ENCODE measurements at places on chromosomes 4 and X.

- DNase-seq, result no peak
Measured at GRCh38 chrX:149493567-149494562, 11.2 kb downstream of the IDS start.

- DNase-seq, result no peak
Measured at GRCh38 chrX:8868906-8869305, 67.7 kb upstream of the FAM9A start.

DNA sequence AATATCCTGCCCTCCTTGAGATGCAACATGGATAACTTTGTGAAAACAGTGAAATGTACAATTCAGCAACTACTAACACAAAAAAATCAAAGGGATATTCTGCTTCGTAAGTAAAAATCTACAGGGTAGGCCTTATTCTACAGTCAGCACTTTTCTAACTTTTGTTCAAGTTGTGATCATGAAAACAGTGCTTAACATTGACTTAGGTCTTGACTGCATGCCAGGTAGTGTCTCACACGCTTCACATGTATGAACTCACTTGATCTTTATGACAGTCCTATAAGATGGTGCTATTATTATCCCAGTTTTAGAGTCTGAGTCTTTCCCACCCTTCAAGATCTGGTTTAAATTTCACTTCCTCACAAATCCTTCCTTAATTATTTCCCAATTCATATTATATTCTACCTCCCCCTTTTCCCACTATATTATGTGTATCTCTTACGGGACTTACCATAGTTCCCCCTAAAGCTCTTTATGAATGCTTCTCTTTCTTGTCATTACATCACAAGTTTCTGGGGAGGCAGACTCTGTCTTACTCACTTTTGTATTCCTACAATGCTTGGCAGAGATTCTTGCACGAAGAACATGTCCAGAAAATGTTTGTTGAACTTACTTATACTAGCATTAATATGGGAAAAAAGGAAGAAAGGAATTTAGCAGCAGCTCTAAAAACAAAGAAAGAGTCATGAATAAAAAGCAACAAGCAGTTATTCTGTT is 179.8 kb downstream of the SCFD2 start:
- DNase-seq, result no peak

- no peak for DNase-seq
Measured at GRCh38 chr4:81595287-81595686, 123.6 kb upstream of the RASGEF1B start.

GRCh38 chrX:33336783-33337182 is 125.4 kb upstream of the DMD start:
- DNase-seq, result no peak

- no peak for DNase-seq
Measured at GRCh38 chrX:134180601-134181274, 56.2 kb upstream of the CCDC160 start.

DNA sequence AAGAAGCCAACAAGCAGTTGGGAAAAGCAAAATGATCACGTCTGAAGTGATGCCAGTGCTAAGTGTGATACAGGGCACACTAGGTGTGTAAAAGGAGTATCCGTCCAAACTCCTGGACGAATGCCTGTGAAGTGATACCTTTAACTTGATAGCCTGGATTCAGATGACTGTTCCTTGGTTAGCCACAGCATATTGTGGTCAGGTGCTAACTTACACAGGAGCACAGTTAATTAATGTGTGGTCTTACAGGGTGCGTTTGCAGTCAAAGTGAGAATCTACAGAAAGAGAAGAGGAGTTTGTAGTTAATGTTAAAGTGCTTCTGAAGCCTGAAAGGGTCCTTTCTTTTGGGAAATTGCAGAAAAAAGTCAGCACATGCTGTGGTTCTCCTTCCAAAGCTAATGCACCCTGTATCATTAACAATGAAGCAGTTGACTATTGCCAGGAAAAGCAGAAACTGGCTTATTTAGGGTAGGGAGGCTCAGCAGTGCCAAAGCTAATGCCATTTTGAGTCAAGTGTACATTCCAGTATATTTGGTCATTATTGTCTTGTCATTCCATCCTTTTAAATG is 61.1 kb downstream of the DCLK2 start:
- DNase-seq, result no peak

DNA sequence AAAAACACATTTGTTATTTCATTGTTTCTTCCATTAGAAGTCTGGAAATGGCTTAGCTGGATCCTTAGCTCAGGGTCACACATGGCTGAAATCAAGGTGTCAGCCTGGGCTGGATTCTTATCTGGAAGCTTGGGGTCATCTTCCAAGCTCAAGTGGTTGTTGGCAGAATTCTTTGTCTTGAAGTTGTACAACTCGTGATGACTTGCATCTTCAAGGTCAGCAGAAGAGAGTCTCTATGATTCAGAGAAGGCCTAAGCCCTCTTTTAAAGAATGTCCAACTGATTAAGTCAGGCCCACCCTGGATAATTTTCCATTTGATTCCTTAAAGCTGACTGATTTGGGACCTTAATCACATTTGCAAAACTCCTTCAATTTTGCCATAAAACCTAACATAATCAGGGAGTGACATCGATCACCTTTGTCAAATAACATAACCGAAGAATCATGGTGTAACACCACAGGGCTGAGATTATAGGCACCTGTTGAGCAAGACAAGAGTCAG is 22.1 kb downstream of the TMSB4X start:
- DNase-seq, result no peak

DNA sequence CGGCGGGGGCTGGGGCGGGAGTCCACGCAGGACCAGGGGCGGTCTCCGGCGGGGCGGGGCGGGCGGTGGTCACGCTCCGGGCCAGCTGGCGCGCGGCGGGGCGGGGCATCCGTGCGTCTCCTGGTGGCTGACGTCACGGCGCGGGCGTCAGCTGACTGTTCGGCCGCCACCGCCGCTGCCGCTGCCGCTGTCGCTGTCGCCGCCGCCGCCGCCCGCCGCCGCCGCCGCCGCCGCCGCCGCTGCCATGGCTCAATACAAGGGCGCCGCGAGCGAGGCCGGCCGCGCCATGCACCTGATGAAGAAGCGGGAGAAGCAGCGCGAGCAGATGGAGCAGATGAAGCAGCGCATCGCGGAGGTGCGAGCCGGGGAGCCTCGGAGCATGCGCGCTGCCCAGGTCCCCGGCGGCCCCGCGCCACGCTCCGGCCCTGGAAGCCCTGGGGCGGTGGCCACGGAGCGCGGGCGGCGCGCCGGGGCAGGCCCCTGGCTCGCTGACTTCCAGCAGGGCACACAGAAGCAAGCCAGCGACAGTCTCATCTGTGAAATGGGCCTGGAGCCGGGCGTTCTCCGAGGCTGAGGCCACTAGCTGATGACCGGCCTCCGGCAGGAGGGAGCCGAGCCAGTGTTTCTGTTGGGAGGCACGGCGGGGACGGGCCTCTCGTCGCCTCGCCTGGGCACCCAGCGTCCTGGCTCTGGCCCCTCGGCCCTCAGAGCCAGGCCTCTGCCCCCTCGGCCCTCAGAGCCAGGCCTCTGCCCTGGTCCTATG is at the start of gene FAM50A:
FAM50A (plus strand) TSS at position 150 of the 763 bp plus-strand sequence; CDS start at position 245, 95 bp downstream.
- peak; percentile 61 for DNase-seq

- no peak for DNase-seq
Measured at GRCh38 chr4:150497612-150498011, 84.3 kb upstream of the MAB21L2 start.

GRCh38 chr4:3810796-3811485 is 44.8 kb downstream of the ADRA2C start:
- no peak for DNase-seq

DNA sequence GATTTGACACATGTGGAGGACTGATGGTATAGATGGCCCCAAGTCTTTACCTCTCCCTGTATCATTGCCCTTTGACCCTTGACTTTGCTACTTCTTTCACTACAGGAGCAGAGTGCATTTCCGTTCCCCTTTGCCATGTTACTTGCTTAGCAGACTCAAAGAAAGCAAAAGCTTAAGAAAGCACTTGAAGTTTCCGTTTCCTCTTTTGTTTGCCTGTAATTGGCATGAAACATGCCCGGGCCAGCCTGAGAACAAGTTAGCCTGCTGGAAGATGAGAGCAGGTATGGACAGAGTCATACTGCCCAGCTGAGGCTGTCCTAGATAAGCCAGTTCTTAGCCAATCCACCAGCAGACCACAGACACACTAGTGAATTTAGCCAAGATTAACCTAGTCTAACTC is 206.0 kb downstream of the BCOR start:
- DNase-seq, result peak; percentile 4

GRCh38 chr4:1628892-1629698 is 55.0 kb downstream of the FAM53A start:
- DNase-seq, result peak; percentile 72

- DNase-seq, result no peak
Measured at GRCh38 chr4:76196376-76196775, 17.2 kb downstream of the SCARB2 start.

DNA sequence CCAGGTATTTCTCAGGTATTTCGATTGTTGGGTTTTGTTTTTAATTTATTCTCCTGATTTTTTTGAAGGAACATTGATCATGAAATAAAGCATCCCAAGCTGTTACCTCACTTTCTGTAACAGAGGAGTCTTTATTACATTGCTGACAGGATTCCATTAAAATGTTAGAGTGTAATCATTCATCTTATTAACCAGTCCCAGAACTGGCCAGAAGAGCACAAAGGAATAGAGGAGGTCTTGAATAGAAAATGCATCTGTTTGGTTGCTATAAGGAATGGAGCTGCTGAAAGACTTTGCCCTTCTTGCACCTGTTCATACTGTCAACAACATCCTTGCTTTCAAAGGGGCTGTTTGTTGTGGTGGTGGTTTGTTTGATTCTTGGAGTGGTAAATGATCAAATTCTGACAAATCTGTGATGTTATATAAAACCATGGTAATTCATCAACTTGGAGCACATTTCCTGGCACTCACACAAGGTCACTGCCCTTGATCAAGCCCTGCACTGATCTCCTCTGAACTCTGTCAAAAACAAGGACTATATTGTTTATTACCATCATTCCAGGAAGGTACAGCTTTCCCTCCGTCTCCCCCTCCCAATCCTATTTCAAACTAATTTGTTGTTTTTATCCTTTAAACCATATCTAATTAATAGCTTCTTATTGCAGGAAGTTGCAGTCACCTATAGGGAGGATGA is 215.8 kb downstream of the PCDH19 start:
- DNase-seq, result no peak

- no peak for DNase-seq
Measured at GRCh38 chr4:29805245-29805644, 914.9 kb upstream of the PCDH7 start.

DNA sequence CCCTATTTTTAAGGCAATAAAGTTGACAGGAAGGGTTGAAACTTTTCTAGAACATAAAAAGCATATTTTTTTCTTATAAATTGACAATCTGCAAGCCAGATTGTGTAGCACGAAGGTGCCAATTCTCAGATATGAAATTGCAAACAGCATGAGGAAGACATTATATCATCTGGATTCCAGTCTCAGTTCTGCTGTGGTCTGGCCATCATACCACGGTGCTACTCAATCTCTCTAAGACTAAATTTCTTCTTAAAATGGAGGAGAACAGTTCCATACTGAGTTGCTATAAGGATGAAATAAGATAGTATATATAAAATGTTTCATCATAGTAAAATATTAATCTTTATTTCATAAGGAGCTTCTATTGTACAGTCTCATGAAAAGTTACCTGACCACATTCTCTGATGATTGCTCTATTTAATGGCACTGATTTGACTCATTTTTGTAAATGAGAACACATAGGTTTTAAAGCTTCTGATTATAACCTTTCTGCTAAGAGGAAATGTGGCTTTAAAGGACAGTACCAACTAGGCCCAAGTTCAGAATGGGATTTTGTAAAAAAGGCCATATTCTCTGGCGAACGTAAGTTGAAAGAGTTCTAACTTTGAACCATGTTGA is 127.9 kb downstream of the SHROOM3 start:
- no peak for DNase-seq

DNA sequence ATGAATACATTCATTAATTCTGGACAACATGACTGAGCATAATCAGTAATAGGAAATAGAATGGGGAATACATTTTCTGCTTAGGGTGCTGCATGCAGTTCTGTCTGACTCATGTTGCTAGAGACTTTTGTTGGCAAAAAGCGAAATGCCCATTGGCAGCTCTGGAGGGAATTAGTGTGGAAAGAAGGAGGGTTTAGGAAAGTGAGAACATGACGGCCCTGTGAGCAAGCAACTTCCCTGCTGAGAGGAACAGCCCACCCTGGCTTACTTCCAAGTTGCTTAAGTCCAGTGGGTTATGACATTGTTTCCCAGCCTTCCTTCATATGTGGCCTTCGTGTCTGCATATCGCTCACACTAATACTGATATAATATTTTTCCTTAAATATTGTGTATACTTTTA is 13.8 kb downstream of the MAD2L1 start:
- no peak for DNase-seq

DNA sequence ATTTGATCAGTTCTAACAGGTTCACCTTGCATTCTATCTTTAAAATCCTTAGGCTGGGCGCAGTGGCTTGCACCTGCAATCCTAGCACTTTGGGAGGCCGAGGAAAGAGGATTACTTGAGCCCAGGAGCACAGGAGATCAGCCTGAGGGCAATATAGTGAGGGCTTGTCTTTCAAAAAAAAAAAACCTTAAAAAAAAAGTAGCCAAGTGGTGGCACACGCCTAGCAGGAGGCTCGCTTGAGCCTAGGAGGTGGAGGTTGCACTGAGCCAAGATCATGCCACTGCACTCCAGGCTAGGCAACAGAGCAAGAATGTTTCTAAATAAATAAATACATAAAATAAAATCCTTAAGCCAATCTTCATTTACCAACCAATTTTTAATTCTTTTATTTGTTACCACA is 75.6 kb downstream of the PRSS12 start:
- no peak for DNase-seq

- no peak for DNase-seq
Measured at GRCh38 chr4:1501754-1502500, 95.7 kb upstream of the NKX1-1 start.

GRCh38 chr4:180336494-180337090 is 1906.6 kb upstream of the TENM3 start:
- no peak for DNase-seq

- DNase-seq, result no peak
Measured at GRCh38 chr4:112926819-112927218, 122.6 kb upstream of the ANK2 start.

GRCh38 chrX:31349515-31349914 is 277.7 kb upstream of the FTHL17 start:
- DNase-seq, result no peak

DNA sequence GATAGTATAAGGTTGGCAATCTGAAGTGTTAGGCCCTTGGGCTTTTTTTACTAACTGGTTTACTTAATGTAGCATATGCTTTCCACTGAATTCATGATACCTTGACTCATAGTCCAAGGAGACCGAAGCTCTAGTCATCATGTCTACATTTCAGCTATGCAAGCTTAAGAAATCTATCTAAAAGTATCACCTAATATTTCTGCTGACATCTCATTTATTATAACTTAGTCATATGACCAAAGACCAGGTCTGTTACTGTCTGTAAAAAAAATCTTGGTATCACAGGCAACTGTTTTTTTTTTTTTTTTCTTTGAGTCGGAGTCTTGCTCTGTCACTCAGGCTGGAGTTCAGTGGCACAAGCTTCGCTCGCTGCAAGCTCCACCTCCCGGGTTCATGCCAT is 814.0 kb upstream of the NDST4 start:
- no peak for DNase-seq

Data from CD4-positive, alpha-beta T cell treated with Interleukin-2 at 100 ng/mL for 4 hours (primary cell).